Naive thymus-derived CD8-positive, alpha-beta T cell (primary cell): ENCODE measurements at places on chromosomes 4 and X.

DNA sequence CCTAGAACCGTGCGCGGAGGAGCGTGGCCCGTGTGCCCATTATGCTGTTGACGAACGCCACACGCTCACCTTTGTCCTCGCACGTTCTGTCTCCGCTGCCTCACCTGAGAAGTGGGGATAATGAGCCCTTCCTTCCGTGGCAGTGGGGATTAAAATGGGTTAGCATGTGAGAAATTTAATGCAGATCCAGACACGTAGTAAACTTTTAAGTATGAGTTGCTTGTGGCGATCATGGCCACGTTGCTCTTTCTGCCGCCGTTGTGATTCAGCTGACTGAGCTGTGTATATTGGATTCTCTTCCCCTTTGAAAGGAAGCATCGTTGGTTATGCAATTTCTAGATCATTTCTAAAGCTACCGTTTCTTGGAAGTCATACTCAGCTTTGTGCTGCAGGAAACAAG, 16.5 kb downstream of the TBC1D14 start:
- no peak for DNase-seq

GRCh38 chr4:5724377-5724776, 13.4 kb downstream of the EVC start:
- DNase-seq: no peak

DNA sequence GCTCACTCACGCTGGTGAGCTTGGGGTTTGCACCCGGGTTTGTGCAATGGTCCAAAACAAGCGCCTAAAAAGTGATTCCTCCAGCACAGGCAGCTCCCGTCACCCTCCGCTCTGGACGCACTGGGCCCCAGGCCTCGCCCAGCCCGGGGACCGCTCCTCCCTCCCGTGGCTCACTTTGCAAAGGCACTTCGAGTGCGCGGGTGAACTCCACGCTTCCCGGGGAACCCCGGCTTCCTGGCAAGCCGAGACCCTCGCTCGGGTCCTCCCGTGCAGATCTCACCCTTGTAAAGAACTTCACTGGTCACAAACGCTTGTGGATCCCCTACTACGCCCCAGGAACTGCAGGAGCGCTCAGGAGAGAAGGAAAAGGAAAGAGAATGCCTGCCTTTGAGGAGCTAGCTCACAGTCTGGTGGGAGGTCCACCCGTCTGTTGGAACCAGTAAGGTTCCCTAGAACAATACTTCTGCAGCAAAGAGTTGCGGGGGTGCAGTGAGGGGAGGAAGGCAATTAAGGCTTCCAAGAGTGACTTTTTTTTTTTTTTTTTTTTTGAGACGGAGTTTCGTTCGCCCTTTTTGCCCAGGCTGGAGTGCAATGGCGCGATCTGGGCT, at the start of gene CTPS2:
Gene CTPS2, minus strand, starts transcription at position 122 of the 608 bp plus-strand sequence. CDS start 9,767 bp downstream, outside the sequence.
- DNase-seq: no peak

GRCh38 chrX:41946989-41947612, 23.7 kb upstream of the CASK start:
- DNase-seq: no peak

- DNase-seq: no peak
These were observed 55.8 kb downstream of the WWC2 start for GRCh38 chr4:183154701-183155391.

DNA sequence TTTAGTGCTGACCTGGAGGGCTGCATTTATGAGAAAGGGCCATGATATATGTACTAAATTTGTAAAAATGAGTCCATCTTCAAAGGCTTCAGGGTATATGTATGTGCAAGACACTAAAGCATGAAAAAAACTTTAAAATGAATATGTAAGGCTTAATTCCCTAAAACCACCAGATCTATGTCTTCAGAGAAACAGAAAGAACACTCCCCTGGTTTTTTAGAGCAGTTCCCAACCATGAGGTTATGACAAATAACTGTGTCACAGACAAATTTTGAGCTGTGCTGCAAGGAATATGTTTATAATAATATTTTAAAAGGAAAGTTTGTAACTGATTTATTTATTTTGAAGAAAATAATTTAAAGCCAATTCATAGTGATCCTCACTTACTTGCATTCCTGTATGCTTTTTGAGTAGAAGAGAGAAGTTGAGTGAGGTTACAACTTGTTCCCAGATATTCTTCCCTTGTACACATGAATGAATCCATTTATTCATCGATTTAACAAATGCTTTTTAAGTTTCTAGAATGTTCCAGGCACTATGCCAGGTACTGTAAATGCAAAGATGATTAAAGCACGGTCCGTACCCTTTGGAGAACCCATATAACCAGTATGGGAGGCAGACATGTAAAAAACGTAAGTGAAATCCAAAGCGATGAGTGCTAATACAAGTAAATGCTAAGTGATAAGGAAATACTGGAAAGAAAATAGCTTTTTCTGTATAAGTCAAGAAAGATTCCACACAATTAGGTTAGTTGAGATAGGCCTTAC, 295.2 kb upstream of the DIAPH2 start:
- no peak for DNase-seq

DNA sequence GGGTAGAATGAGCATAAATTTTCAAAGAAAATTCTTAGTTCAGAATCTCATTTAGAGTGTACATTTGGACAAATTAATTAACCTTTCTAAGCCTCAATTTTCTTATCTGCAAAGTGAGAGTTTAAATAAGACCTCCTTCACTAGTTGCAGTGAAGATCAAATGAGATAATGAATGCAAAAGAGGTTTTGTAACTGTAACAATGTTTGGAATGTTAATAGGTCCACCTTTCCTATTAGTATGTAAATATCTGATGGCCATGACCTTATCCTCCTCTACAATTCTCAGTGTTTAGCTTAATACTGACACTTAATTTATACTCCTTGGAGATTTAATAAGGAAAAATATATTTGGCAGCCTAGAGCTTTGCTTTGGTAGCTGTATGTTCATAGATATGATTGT, 138.8 kb downstream of the GABRG1 start:
- no peak for DNase-seq

GRCh38 chr4:128191115-128191781, 96.4 kb downstream of the PGRMC2 start:
- peak; percentile 48 for DNase-seq

DNA sequence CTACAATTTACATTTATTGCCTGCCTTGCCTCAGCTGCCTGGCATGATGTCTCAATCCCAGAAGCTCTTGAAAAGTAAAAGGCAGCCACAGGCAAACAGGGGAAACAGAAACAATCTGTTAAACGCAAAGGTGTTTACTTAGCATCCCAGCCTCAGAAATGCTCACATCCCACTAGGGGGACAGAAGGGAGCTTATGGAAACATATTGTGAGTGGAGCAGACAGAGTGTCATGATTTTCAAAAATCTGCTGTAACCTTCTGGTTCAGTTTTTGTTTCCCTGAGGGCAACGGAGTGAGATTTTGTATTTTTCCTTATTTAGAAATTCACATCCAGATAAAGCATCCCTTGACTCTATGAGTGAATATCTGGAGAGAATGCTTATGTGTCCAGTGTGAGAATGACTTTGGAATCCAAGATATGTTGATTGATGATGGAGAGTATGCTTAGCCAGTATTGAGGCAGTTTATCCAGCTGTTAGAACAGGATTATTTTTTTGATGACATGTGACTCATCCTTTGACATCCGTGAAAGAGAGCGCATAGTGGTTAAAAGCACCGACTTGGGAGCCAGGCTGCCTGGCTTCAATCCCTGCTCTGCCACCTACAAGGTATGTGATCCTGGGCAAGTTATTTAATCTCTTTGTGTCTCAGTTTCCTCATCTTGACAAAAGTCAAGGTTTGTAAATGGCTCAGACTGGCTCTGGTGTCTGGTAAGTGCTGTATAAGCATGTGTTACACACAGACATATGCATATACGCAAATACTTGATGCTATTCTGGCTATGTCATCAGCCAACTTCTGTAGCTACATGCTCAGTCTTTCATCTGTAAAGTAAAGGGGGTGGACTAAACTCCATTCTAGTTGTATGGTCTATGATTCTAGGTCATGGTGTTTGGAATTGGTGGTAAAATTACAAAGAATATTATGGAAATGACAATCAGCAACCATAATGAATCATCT, 381.2 kb downstream of the RAPGEF2 start:
- no peak for DNase-seq

DNA sequence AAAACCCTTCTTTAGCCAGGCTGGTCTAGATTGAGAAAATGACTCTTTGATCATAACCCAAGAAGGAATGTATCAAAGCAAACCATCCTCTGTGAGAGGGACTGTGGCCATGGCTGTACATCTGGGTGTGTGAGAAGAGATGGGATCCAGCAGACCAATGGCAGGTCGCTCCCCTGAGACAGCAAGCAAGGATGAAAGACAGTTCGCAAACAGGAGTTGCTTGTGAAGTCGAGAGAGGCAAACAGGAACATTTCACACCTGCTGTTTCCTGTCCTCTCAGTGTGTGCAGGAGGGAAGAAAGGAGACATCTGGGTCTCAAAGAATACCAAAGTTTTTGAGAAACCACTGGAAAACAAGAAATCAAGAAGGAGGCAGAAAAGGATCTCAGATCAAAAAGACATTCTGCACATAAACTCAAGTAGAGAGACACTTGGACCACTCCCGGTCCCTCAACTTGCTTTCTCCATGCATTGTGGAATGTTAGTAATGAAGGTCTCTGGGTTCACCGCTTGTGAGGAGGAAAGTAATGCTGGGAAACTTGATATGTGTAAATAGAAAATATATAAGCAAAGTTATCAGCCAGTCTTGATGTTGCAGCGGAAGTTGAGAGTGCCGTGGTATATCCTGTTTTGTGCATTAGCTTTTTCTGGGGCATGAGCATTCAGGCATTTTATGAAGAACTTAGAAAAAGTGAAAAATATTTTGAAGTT, 327.5 kb downstream of the BMPR1B start:
- no peak for DNase-seq

DNA sequence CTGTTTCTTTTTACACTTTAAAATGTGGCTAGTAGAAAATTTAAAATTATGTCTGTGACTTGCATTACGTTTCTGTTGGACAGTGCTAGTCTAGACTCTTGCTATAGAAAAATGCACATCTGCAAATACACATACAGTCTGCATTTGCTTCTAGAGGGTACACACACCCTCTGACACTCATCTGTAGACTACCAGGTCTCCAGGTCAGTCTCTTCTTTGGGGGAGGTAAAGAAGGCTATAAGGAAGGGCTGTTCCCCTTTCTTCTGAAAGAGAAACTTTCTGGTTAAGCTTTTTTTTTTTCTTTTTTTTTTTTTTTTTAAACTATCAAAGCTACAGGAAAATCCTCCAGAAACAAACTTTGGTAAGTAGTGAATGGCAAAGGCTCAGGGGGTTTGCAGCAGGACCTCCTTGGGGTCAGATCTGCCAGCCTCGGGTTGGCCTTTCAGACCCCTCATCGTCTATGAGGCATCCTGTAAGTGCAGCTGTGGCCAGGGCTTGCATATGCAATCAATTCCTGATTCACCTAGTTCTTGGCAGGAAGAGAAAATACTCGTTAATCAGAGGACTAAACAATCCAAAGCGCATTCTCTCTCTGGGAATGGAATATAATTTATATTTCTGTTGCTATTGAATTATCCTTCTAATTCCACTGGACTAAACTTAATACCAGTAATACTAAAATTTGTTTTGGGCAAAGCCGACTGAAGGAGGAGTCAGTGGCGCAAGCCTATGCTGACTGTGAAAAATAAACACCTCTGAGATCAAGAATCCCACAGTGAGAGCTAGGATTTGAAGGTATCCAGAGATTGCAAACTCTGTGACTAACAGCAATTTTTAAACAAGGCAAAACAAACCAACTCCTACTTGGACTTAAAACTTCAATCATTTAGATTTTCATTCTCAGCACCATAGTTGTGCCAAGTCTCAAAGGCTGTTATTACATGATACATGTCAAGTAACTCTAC, 109.3 kb upstream of the TBC1D9 start:
- no peak for DNase-seq
